CD4-positive, alpha-beta T cell treated with Interleukin-4 for 1 hour (primary cell): ENCODE measurements at places on chromosomes 11 and 22.

- no peak for DNase-seq
These were observed 40.7 kb upstream of the CLMP start for GRCh38 chr11:123235656-123236261.

DNA sequence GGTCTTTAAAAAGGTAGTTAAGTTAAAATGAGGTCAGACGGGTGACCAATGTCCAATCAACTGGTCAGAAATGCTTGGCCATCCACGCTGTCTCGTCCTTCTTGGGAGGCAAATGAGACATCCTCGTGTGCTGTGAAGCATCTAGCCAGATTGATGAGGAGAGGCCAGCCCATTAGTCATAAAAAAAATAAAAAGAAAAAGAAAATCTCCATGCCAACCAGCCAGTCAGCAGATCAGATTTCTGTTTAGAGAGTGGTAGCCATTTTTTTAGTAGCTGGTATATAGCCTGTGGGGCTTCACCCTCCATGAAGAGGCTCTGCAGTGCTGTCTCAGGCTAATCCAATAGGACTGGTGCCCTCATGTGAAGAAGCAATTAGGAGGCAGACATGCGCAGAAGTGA, 343.1 kb upstream of the SYN3 start:
- DNase-seq, result no peak

DNA sequence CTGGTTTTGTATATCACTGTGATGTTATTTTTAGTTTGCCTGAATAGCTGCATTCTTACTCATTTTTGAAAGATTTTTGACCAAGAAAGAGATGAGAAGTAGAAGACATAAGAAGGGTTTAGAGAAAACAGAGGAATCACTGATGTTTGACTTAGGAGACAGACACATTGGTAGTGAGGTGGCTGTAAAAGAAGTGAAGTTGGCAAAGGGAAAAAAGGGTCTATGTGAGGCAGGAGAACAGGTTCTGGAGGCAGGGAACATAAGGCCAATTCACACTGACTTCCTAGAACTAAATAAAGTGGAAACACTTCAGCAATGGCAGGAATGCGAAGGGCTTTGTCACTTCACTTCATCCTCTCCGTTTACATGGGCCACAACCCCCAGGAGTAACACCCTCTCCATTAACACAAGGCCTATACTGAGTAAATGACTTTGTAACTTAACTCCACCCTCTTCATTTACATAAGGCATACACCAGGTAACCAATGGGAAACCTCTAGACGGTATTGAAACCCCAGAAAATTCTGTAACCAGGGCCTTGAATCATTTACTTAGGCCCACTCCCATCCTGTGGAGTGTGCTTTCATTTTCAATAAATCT, 36.5 kb downstream of the CTSC start:
- peak; percentile 56 for DNase-seq

DNA sequence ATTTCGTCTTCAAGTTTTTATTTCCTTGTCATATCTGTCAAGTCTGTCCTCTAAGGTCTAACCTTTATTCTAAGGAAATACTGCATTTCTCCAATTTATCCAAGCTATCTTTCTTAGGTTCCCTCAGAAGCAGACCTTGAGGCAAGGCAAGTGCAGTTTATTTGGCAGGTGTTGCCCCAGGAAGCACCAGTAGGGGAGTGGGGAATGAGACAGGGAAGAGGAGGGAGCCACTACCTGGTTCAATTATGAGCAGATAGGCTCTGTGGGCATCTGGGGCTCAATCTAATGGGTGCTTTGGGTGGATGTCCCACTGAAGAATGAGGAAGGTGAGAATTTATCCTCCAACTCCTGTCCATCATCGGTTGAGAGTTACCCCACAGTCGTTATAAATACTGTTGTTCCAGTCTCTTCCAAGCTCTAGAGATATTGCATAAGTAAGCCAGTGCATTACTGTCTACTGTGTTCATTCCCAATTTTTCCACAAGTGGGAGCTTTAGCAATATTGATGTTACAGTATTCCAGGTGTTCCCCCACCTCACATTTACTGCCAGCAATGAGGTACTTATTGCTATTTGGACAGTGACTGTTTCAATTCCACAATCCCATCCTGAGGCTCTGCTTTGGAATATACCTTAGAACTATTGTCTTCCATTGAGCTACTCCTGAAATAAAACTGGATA, 154.9 kb upstream of the CEP126 start:
- DNase-seq, result no peak

DNA sequence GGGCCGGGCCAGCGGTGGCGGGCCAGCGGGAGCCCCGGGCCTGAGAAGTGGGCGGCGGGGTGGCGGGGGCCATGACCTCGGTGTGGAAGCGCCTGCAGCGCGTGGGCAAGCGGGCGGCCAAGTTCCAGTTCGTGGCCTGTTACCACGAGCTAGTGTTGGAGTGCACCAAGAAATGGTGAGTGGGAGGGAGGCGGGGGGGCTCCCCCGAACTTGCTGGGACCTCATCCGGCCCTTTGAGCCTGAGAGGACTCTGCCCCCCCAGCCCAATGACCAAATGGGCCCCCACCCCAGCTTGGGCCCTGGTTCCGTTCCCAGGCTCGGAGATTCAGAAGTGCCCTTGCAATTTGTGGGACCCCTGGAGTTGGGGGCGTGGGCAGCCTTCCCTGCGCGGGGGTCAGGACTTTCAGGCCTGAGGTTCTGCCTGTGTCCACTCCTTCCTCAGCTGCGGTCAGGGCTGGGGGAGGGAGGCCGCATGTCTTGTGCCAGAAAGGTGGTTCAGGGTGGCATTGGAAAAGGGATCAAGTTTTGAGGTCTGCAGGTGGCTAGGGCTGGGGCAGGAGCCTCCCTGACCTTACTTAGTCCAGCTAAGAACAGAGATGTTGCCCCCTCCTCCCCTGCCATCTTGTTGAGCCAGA, 496 bp downstream of the EHBP1L1 start:
- DNase-seq, result no peak

DNA sequence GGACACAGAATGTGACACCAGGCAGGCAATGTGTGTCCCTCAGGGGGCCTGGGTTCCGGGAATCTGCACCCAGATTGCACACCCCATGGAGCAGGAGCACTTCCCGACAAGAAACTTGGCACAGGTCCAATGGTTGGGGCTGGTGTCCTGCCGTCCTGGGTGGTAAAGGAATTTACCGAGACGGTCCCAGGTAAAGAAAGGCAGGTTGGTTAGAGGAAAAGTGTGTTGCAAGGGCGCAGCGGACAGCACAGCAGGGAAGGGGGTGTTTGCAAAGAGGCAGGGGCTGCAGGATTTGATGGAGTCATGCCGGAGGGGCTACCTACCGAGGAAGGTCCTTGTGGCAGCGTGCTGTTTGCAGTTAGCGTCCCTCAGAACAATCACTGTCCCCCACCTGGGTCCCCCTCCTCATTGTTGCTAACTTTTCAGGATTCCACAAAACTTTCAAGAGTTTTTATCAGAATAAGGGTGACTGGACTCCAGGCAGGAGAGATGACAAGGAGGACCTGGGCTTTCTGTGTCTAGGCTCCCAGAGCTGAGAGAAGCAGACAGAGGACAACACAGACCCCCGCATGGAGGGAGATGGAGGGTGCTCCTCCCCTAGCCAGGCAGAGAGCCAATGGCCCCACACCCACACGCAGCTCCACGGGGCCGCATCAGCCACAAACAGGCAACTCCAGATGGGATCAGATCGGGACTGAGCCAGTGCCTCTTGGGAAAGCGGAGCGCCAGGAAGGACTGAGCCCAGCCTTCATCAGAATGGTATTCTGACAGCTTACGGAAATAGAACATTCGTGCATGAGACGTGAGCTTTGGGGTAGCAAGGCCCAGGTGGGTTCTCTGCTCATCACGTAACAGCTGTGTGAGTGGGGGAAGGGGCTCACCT, 1423.9 kb downstream of the BRD1 start:
- DNase-seq, result no peak

DNA sequence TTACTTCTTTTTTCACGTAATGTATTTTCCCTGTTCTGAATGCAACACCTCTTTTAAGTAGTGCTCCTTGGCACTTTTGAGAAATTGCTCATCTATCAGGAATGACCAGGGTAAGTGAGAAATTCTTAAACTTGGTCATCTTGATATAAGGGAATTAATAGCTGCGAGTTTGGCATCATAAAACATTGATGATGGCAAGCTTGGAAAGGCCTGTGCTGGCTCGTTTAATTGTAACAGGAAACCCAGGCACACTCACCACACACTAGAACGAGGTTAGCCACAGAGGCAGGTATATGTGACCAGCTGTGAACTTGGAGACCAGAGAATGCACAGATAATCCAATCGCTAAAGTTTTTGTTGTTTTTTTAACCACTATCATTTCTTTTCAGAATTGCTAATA, 24.3 kb downstream of the FAM118A start:
- no peak for DNase-seq
